ENCODE measurements at places on chromosomes 4 and X.

DNA sequence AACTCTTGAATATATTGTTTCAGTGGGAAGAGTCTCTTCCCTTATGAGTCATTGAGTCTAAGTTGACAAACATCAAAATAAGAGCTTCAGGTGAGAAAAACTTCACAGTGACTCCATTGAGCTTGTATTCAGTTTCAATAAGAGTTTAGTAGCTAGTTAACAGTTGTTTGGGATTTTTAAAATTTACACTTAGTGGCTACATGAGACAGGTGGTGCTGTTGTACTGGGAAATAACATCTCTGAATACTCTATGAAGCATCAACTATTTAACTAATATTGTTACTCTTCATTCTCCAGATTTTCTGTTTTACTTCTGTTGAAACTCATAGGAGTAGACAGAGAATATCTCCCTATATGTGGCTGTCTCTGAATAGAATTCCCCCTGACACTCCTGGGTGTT is 1609.1 kb downstream of the C4orf33 start:
- no peak for DNase-seq

DNA sequence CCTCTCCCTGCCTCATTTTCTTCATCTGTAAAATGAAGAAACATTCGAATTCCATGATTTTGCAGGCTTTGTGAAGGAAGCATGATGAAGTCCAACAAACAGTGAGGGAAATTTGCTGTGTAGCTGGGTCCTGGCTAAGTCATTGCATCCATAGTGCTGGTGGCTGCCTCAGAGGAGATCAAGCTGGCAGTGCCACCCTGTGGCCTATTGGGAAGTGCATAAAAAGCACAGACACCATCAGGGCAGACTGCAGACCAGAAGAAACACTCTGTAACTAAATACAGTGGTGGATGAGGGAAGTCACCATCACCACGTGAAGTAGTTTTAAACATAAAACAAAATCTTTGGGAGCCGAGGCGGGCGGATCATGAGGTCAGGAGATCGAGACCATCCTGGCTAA is 40.7 kb upstream of the DDX3X start:
- DNase-seq: no peak

- no peak for DNase-seq
Observed at GRCh38 chr4:185896817-185897488, 85.0 kb upstream of the SORBS2 start.

DNA sequence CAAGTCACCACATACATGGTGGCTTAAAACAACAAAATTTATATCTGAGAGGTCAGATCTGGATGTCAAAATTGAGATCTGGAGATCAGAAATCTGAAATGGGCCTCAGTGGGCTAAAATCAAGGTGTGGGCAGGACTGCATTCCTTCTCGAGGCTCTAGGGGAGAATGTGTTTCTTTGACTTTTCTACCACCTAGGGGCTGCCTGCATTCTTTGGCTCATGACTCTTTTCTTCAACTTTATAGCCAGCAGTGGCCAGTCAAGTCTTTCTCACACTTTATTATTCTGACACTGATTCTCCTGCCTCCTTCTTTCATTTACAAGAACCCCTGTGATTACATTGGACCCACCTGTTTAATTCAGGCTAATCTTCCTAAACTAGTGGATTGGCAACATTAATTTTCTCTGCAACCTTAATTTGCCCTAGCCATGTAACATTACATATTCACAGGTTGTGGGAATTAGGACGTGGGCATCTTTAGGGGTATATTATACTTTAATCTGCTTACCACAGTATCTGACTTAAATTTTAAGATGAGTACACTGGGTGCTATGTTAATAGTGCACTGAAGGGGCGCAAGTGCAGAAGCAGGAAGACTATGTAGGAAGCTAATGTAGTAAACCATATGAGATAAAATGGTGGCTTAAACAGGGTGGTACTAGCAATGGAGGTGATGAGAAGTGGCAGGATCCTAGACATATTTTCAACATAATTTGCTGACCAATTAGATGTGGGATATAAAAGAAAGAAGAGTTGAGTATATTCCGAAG is 188.0 kb downstream of the SLC4A4 start:
- DNase-seq: no peak

GRCh38 chr4:78482281-78482680 is 69.3 kb upstream of the ANXA3 start:
- DNase-seq: no peak

GRCh38 chr4:84530871-84531270 is 31.8 kb upstream of the NKX6-1 start:
- no peak for DNase-seq

All from D721Med (cell line).